ENCODE measurements at places on chromosomes 11 and 22.
A peak's percentile ranks its signal among the peaks of the same experiment; 100 is the strongest.

- DNase-seq, result peak; percentile 51
Observed at GRCh38 chr22:41532908-41533825, 11.1 kb downstream of the POLR3H start.

GRCh38 chr11:111871693-111872161, 346 bp upstream of the ALG9 start:
- no peak for DNase-seq

- DNase-seq, result no peak
Observed at GRCh38 chr11:15655552-15655951, 540.8 kb downstream of the INSC start.

GRCh38 chr11:129298988-129299387, 76.7 kb upstream of the BARX2 start:
- no peak for DNase-seq

GRCh38 chr22:48125416-48125815, 1363.0 kb downstream of the TBC1D22A start:
- no peak for DNase-seq

GRCh38 chr22:26609287-26609686, 8.5 kb downstream of the CRYBB1 start:
- no peak for DNase-seq

DNA sequence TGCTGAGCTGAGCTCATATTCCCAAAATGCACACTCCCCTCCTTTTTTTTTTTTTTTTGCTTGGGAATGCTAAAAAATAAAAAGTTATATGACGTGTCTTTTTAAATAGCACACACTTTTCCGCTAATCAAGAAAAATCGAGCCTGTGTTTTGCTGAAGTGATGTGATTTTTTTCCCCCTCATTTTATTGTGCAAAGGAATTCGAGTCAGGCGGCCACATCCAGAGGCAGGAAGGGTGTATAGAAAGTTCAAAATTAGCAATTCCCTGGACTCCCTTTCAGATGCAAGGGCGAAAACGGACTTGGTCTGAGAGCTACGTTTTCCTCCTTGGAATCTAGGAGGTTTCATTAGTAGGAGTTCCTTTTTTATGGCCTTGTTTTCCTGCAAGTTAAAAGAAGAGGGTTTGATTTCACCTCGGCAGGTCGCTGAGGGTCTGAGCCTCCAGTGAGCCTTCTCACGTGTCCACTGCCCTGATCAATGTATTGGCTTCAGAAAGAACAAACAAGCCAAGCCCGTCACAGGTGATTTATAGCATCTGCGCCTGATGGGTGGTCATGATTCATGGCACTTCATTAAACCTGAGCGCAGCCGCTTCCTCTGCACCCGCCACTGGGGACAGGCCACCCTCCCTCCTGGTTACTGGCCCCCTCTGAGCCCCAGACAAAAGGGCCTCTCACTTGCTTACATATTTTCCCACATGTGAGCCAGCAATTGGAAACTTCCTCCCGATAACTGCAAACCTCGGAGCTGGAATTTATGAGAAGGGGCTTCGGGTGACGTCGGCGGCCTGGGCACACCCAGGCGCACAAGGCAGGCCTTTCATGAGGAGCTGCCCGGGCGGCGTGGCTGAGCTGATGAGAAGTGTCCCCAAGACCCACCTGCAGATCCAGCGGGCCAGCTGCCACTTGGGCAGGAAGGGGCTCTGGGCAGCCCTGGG, 64.4 kb upstream of the LINC01488 start:
- DNase-seq, result no peak

GRCh38 chr11:47641600-47642098, 710 bp downstream of the MTCH2 start:
- no peak for DNase-seq

- no peak for DNase-seq
Observed at GRCh38 chr22:40001800-40002577, 7.2 kb downstream of the FAM83F start.

GRCh38 chr11:113528982-113529381, 53.8 kb upstream of the DRD2 start:
- no peak for DNase-seq

DNA sequence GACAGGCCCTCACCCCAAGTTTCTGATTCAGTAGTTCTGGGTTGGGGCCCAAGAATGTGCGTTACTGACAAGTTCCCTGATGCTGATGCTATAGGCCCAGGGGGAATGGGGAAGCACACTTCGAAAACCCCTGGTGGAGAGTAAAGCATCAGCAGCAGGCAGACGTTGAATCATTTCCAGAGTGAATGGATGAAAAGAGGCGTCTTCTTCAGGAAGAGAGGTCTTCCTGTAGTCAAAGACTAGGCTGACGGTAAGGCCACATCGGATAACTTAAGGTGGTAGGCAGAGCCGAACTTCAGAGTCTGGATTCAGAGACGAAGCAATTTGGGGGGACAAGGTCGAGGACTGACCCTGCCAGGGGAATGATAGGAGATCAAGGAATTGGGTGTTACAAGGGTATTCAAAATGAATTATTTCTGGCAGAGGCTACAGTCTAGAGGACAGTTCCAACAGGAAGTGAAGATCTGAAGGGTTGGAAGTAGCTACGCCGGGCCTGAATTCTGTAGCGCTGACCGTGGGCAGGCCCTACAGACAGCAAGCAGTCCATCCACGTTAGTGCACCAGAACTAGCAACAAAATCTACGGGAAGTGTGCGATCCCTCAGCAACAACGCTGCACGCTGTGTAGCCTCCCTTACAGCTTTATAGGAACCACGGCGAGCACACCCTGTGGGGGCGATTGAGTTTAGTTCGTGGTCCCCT, 862 bp upstream of the CENATAC start:
- peak; percentile 35 for DNase-seq

DNA sequence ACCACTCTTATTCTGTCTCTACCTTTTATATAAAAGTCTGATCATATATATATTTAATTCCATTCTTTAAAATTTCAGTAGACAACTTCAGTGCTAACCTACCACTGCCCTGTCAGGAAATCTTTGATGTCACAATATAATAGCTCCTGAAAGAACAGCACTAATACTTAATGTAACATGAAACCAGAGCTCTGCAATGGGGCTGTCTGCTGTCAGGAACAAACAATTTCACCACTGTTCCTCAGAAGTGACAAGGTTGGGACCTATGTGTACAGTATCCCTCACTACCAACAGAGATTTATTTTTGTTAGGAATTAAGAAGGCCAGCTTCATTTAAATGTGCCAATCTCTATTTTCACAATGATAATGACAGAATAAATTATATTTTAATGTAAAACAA, 165.5 kb upstream of the C11orf58 start:
- no peak for DNase-seq

GRCh38 chr11:12064136-12064953, 46.0 kb upstream of the MICAL2 start:
- no peak for DNase-seq

- DNase-seq, result no peak
Observed at GRCh38 chr22:27310966-27311697, 490.4 kb downstream of the MN1 start.

DNA sequence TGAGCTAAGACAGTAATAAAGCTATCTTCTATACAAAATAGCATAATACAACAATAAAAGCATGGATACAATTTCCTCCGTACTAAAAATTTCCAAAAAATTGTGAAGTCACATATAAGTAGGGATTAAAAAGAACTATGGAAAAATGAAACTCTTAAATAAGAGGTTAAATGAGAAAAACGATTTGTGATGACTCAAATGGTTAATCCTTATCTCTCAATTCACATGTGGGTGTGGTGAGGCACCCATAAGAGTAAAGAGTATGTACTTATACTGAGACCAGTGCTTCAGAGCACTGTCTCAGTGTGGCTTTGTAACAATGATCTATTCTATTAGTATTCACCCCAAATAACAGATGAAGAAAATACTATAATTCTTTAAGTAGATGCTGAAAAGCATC, 25.0 kb upstream of the CCDC34 start:
- no peak for DNase-seq

- no peak for DNase-seq
Observed at GRCh38 chr11:119345685-119346084, 820 bp downstream of the MFRP start.

GRCh38 chr22:37193629-37194191, 5.7 kb upstream of the C1QTNF6 start:
- DNase-seq, result no peak

- no peak for DNase-seq
Observed at GRCh38 chr11:13984616-13985450, 22.3 kb downstream of the SPON1 start.

- DNase-seq, result no peak
Observed at GRCh38 chr11:3162410-3163240, 2.5 kb downstream of the OSBPL5 start.

- no peak for DNase-seq
Observed at GRCh38 chr11:10758957-10759356, 7.9 kb downstream of the CTR9 start.

- no peak for DNase-seq
Observed at GRCh38 chr11:42462558-42463310, 849.1 kb upstream of the API5 start.

- no peak for DNase-seq
Observed at GRCh38 chr22:22417495-22418162, 90.9 kb downstream of the ZNF280B start.

GRCh38 chr11:72589802-72590761, 84.1 kb downstream of the PDE2A start:
- peak; percentile 28 for DNase-seq

DNA sequence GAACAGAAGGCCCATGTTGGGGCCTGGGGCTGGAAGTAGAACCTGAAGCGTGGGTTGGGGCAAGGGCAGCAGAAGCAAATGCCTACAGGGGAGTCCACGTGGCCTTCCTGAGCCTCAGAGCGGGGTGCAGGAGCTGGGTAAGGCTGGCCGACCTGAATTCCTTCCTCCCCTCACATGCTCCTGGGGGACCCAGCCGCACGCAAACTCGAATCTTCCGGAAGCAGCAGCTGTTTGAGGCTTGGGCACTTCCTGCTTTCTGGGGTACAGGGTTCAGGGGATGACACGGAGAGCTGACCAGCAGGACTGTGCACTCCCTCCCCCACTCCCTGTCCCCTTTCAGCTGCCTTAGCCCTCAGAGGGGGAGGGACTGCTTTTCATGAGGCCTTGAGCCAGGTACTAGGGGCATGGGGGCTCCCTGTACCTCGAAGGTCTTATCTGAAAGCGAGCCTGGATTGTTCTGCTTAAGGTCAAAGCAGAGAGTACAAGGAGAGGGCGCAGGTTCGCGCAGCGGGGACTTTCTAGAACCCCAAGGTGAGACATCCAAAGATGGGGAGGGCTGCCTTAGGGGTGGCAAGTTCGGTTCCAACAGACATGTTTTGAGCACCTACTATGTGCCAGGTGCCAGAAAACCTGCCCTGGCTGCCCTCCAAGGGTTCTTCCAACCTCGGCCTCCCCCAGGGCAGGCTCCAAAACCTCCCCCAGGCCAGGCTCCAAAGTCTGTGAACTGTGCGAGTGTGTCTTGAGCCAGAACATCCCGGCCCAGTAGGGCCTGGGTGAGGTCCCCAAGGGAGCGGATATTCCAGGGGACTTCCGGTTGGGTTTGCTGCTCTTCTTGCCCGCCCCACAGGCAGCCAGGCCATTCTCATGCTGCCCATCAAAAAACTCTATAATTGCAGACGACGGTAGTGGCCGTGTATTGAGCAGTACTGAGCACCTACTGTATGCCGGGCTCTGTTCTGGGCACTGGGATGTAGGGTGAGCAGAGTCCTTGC, 1.7 kb downstream of the NCF4 start:
- DNase-seq, result no peak

DNA sequence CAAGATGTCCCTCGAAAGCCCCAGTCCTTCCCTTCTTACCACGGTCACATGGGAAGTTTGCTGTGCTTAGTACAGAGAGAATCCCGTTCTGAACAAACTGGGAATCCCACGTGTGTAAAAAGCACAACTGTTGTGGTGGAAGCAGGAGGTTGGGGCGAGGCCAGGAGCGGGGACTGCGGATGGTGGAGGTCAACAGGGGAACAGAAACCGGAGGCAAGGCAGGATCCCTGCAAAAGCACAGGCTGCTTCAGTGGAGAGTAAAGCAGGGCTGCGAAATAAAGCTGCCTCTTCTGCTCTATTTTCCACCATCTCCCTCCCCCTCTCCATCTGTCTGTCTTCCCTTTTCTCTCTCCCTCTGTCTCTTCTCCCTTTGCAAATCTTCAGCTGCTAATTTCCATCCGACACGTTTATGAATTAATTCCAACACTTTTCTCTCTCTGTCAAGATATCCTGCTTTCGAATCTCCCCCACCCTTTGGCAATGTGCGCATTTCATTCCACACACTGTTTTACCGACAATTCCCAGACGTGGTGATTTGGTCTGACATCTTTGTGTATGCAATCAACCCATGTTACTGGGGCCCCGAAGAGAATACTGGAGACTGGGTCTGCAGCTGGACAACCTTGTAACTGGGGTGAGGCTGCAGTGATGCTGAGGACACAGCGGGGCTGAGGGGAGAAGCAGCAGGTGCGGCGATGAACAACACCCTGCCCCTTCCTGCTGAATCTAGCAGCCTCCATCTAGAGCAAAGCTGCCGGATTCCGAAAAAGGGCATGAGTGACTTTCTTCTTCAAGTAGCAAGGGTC, 571.8 kb downstream of the OPCML start:
- no peak for DNase-seq

DNA sequence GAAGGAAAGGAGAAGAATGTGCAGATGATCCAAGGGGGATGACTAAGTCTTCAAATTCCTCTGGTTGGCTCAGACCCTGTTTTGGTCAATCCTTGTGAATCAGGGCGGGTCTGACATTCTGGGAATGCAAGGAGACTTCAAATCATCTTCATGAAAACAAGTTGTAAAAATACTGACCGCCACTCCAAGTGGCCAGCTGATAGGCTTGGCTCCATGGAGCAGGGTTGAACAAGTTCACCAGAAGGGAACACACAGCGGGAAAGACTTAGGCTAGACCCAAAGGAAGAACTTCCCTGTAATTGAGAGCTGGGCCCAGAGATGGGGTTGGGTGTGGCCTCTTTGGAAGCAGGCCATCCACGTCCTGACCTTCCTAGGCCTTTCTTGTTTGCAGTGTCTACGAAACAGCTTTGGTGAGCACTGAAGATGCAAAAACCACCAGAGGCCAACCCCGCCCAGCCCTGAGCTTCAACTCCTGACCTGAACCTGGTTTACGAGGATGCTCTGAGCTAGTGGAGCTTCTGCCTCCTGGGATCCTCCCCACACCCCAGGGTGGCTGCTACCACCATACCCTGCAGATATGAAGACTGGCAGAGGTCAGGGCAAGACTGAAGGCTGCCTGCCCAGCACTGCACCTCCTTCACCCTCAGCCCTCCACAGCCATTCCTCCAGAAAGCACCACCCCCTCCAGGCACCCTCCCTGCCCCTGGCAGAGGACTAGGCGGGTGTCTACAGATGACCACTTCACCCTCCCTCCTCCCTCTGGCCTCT, 26.1 kb downstream of the GDPD5 start:
- DNase-seq, result no peak

- DNase-seq, result no peak
Observed at GRCh38 chr11:121514432-121515334, 61.9 kb upstream of the SORL1-AS1 start.
